Activated CD4-positive, alpha-beta T cell treated with anti-CD3 and anti-CD28 coated beads, Interleukin-2, Interleukin-4, amounts not matched to agents 100 ng/mL and 50 ng/mL, durations not matched to agents 16 hours and 8 hours (primary cell): ENCODE measurements at places on chromosomes 3 and 15.

- no peak for DNase-seq
Measured at GRCh38 chr3:73197187-73197586, 135.7 kb downstream of the EBLN2 start.

GRCh38 chr15:85094685-85095084 is 113.0 kb downstream of the PDE8A start:
- no peak for DNase-seq

- no peak for DNase-seq
Measured at GRCh38 chr3:186070550-186070949, 38.3 kb downstream of the ETV5 start.

GRCh38 chr3:141789281-141789680 is 26.1 kb downstream of the GRK7 start:
- DNase-seq: no peak
